ENCODE measurements at places on chromosomes 5 and 9.

- DNase-seq, result no peak
Measured at GRCh38 chr5:91643797-91644196, 260.7 kb upstream of the ARRDC3 start.

- no peak for DNase-seq
Measured at GRCh38 chr5:100746730-100747129, 156.4 kb downstream of the ST8SIA4 start.

DNA sequence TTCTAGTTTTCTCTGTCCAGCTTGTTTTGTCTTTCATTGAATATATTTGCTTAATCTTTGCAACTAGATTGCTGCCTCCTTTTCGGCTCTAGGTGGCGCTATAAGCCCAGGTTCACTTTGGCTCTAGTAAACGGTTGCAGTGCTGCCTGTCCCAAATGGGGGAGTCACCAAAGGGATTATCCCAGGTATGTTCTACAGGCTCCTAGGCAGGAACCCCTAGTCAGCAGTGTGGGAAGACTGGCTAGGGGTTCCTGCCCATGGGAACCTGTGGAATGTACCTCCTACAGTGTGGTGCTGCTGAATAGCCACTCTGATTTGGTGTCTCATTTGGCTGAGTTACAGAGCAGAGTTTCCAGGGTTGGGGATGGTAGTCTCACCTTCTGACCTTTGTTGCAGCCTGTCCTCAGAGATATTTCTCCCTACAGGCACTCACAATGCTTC, 85.2 kb downstream of the ARSB start:
- peak; percentile 64 for DNase-seq

- DNase-seq, result no peak
Measured at GRCh38 chr9:68750786-68751185, 45.7 kb downstream of the PIP5K1B start.

- no peak for DNase-seq
Measured at GRCh38 chr5:57442080-57442839, 40.4 kb downstream of the ACTBL2 start.

DNA sequence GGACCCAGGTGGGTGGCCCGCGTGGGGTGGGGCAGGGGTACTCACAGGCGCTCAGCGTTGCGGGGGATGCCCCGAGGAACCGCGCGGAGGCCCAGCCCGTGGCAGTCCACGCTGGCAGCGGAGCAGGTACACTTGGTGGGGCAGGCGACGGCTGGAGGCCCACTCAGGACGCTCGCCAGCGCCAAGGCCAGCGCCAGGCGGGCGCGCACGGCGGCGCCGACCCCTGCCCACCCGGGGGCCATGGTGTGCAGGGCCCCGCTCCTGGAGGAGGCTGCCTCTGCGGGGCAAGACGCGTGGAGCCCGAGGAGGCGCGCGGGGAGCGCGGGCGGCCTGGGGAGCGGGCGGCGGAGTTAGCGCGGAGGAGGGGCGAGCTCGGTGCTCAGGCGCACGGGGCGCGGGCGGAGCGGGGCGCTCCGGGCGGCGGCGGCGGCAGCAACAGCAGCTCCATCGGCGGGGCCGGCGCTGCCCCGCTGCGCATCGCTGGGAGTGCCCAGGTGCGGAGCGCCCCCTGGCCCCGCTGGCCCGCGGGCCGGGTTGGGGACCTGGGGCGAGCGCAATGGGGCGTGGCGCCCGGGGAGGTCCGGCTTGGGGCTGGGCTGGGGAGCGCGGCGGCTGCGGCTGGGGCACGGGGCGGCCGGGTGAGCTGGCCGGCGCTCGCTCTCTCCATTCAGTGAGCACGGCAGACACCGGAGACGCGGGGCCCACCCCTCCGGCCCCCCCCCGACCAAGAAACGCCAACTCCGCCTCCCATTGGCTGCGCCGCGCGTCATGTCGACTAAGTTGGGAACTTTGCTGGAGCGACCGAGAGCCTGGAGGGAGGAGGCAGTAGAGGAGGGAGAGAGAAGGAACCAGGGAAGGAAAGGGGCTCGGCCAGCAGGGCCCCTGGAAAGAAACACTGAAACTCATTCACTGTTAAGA, at the start of gene SLIT3:
Gene SLIT3 (minus strand): TSS at position 672 of the 918 bp plus-strand sequence. CDS start 430 bp downstream, at position 242.
- peak; percentile 76 for DNase-seq

DNA sequence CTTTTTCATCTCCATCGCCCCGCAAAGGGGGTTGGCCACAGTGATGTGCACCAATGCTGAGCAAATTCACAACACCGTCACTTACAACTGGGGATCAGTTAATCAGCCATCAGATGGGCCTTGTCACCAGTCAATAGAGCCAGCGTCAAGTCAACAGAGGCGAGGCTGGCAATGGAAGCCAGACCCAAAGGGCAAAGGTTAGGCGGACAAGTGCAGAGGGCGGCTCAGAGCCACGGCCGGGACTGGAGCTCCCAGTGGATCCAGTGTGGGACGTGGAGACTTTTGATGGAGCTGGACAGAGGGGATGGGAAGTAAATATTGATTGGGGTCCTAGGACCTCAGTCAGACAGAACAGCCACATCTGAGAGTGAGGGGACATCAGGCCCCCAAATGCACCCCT, 45.7 kb downstream of the DUSP1 start:
- DNase-seq, result no peak

GRCh38 chr5:122114501-122114900, 14.8 kb upstream of the ZNF474 start:
- DNase-seq, result no peak

- DNase-seq, result no peak
Measured at GRCh38 chr9:101639785-101640665, 45.3 kb upstream of the PPP3R2 start.

GRCh38 chr5:153147891-153148623, 342.4 kb upstream of the GRIA1 start:
- peak; percentile 30 for DNase-seq

DNA sequence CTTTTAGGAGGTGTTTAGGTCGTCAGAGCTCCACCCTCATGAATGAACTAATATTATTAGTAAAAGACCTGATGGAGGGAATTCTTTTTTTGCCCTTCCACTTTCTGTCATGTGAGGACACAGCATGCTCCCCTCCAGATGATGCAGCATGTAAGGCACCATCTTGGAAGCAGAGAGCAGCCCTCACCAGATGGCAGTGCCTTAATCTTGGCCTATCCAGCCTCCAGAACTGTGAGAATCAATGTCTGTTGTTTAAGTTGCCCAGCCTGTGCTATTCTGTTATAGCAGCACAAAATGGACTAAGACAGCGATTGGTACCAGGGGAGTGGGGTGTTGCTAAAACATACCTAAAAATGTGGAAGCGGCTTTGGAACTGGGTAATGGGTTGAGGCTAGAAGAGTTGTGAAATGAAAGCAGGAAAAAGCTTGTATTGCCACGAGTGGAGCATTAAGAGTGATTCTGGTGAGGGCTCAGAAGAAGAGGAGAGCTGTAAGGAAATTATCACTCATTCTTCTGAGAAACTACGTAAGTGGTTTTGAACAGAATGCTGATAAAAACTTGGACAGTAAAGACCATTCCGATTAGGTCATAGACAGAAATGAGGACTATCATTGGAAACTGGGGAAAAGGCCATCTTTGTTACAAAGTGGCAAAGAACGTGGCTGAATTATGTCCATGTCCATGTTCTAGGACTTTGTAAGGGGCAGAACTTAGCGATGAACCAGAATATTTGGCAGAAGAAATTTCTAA, 28.6 kb downstream of the PTPDC1 start:
- DNase-seq, result no peak

GRCh38 chr9:92669527-92669889, 423 bp downstream of the IPPK start:
- DNase-seq, result no peak

DNA sequence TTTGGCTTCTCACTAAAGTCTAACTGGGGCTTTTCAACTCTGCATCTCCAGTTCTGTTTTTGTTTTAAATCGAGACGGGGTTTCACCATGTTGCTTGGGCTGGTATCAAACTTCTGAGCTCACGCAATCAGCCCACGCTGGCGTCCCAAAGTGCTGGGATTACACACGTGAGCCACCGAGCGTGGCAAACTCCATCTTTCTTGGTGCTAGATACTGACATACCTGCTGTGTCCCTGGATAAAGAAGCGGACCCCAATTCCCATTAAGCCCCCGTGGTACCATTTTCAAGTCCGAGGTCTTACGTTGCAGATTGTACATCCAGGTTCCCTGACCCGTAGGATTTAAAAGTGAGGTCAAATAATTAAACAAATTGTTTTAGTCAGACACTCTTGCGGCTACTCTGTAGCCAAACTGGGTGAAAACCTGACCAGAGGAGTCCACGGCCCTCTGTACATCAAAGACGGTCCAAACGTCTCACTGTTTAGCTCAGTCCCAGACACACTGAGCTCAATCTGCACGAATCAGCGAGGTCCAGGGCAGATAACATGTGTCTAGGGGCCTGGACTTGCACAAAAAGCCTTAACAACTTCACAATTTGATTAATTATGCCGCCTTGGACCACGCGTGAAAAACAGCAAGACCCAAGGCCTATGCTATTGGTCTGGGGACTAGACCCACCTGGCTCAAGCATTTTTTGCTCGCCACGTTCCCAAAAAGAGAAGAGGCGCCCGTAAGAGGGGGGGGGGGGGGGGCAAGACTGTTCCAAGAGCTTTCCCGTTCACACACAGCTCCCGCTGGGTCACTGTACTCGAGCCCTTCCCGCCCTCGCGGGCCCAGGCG, 727 bp upstream of the DNAJA1 start:
- no peak for DNase-seq

GRCh38 chr5:135076051-135076491, 42.0 kb upstream of the PITX1 start:
- peak; percentile 54 for DNase-seq

GRCh38 chr9:84839541-84839940, 170.0 kb downstream of the NTRK2 start:
- DNase-seq, result no peak

DNA sequence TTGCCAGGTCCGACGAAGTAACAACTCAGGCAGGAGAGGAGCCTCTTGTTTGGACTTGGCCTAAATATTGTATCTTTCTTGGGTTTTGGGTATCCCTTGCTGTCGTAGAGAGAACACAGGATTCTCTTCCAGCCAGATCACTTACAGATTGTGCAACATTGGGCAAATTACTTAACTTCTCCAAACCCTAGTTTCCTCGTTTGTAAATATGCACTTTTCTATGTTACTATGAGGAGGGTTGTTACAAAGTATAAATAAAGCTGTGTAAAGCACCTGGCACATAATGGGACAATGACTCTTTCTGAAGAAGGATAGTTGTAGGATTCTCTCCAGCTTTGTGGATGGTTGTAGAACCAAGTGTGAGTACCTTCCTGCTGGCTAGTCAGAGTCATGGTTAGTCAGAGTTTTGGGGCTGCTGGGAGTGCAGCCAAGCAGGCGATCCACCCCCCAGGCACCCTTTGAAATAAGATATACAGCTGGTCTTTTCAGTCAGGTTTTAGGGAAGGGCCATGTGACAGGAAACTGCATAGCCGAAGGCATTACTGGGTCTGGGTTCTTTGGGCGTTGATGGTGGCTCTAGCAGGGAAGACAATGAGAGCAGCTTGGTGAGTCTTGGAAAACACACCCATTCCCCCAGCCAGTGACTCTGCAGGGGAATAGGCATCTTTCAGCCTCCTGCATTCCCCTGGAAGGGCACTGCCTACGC, 49.9 kb upstream of the GDNF start:
- DNase-seq, result no peak

- no peak for DNase-seq
Measured at GRCh38 chr5:124511791-124512190, 234.6 kb downstream of the ZNF608 start.

DNA sequence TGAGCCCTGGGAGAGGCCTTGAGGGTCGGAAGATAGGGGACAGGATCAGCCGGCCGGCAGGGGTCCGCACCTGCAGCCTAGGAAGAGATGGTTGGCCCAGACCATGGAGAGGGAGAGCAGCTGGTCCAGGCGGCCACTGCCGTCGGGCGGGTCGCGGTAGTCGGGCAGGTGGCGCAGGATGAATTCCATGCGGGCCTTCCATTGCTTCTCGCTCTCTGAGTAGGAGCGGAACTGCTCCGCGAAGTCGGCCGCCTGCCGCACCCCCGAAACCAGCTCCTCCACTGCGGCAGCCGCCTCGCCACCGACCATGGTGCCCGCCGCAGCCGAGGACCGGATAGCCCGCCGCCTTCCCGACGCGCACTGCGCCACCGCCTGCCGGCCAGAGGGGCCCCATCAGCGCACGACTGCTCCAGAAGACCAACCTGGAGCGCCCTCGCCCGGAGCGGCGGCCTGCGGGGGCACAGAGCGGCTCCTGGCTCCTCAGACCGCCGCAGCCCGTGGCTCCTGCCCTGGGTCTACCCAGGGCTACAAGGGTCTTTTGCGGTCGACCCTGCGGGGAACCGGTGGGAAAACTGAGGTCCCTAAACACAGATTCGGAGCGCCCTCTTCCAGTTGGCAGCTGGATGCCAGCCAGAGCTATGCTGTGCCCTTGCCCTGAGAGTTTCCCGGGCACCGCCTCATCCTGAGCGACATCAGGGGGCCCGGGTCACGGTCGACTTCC, at the start of gene CDKN2AIPNL:
Gene CDKN2AIPNL (minus strand): TSS at position 336 of the 721 bp plus-strand sequence. CDS start 27 bp downstream, at position 309.
- DNase-seq, result peak; percentile 89
